ENCODE measurements at places on chromosomes 7 and 10.

GRCh38 chr7:50595491-50596102, 30.4 kb upstream of the DDC start:
- DNase-seq = no peak

DNA sequence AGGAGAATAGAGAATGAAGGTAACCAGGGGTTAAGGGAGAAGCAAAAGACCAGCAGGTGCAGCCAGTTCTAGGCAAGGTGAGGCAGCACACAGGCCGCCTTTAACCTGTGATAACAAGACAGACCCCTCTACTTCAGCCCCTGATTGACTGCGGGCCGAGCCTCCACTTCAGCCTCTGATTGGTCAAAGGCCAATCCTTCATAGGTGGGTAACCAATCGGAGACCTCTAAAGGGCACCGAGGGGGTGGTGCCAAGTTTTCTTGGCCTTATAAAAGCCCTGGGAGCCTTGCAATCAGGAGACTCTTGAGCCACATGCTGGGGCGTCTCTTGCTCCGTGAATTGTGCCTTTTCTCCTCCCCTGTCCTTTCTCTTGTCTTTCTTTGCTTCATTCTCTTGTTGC, 98.8 kb downstream of the ELFN1 start:
- DNase-seq = no peak

DNA sequence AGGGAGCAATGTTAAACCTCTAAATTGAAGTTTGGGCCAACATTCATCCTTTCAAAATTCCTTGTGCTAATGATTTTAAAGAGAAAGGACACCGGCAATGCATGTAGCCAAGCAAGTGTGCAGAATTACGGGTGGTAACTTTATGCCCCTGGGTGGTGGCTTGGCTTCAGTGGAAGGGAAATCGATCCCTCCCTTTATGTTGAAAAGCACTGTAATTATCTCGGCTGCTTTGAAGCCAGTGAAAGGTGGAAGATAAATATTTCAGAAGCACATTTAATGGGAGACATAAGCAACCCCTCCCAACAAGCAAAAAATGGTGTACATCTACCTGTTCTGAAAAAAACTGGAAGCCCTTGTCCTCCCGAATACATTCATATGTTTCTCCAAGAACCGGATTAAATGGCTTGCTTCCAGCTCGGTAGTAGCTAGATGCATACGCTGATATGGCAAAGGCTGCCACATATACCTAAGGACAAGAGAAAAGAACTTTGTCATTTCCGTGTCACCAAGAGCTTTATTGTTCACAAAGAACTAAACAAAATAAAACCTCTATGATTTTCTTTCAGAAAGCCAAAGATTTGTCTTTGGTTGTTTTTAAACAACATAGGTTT, 73.3 kb upstream of the GSDME start:
- DNase-seq = no peak

DNA sequence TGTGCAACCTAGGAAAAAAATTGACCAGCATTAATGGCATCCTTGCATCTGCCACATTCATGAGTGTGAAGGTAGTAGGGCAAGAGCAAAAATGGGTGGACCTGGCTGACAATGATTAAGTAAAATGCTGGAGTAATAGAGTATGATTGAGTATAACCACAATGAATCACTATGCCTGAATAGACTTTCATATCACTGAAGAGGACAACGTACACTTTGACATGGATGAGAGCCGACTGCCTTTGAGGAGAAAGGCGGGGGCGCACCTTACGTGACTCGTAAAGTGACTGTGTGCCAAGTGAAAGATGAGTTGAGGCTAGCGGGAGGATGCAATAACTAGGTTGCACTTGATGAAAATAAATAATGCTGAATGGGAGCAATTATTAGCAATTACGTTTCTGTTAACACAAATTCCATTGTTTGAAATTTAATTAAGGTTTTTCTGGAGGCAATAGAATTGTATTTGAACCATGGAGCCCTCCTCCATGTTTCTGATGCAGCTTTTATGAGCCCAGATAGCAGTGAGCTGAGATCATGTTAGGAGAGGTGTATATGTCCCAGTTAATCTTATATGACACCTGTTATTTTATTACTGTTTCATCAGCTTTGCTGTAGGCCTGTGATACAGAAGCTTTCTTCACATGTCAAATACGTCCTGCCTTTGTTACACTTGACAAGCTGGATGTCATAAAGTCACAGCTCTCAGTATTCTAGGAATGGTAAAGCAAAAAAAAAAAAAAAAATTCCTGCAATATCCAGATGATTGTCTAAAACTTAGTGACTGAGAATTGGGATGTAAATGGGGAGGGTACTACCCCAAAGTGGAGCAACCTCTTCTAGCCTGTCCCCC, 596.5 kb downstream of the NXPH1 start:
- DNase-seq = no peak

- no peak for DNase-seq
Observed at GRCh38 chr7:25861601-25862260, 290.3 kb upstream of the NFE2L3 start.

DNA sequence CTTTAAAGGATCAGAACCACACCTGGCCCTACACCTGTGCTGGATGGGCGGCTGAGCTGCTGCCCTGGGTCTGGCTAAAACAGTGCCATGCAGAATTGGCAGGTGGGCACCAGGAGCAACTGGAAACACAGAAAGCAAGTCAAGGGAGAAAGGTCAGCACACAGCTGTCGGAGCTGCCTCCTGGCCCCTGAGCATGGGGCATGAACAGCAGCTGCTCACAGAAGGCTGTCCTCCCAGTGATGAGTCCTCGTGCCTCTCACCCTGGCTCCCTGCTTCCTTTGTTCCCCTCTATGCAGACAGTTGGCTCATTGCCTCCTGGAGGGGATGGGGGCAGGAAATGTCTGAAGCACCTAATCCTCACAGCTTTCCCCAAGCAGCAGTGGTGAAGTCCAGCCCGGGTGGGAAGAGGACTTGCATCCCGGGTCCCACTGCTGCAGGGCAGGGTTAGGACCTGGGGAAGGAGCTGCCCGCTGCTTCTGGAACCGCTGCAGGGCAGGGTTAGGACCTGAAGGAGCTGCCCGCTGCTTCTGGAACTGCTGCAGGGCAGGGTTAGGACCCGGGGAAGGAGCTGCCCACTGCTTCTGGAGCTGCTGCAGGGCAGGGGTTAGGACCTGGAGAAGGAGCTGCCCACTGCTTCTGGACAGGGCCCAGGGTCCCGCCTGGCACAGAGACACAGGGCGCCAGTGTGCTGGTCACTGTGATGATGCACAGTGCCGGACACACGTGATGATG, 37.3 kb downstream of the VIPR2 start:
- no peak for DNase-seq

- no peak for DNase-seq
Observed at GRCh38 chr10:3853016-3853415, 68.0 kb upstream of the KLF6 start.

GRCh38 chr10:102313221-102313896, 68.0 kb downstream of the GBF1 start:
- DNase-seq = no peak

DNA sequence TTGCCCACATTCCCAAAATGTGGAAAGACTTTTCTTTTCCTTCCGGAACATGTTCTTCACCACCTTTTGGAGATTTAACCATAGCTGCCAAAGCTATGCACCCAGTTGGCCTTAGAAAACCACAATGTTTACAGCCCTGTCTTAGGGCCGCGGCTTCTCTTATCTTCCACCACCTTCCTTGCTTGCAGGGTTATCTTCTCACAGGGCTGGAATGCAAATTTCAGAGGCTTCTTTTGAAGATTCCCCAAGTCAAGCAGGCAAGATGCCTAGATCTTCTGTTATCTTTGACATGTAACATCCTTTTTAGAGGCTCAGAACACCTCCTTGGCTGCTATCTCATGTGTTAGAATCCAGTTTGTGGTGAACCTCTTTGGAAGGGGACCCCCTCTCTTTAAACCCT, 11.1 kb downstream of the KCTD7 start:
- DNase-seq = no peak

DNA sequence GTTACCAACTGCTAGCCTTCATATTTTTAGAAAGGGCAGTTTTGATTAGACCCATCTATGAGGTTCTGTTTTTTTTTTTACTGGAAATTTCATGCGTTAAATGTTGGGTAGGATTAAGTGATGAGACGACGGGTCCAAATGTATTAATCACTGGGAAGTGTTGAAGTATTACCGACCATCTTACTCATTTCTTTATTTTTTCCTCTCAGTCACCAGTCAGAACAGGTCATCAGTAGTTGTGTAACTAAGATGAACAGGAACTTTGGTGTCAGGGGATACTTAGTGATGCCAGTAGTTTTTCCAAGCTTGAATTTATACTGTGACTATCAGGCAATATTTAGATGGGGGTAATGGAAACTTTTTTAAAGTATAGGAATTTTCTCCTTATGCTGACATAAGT, 14.2 kb downstream of the TFAM start:
- no peak for DNase-seq

DNA sequence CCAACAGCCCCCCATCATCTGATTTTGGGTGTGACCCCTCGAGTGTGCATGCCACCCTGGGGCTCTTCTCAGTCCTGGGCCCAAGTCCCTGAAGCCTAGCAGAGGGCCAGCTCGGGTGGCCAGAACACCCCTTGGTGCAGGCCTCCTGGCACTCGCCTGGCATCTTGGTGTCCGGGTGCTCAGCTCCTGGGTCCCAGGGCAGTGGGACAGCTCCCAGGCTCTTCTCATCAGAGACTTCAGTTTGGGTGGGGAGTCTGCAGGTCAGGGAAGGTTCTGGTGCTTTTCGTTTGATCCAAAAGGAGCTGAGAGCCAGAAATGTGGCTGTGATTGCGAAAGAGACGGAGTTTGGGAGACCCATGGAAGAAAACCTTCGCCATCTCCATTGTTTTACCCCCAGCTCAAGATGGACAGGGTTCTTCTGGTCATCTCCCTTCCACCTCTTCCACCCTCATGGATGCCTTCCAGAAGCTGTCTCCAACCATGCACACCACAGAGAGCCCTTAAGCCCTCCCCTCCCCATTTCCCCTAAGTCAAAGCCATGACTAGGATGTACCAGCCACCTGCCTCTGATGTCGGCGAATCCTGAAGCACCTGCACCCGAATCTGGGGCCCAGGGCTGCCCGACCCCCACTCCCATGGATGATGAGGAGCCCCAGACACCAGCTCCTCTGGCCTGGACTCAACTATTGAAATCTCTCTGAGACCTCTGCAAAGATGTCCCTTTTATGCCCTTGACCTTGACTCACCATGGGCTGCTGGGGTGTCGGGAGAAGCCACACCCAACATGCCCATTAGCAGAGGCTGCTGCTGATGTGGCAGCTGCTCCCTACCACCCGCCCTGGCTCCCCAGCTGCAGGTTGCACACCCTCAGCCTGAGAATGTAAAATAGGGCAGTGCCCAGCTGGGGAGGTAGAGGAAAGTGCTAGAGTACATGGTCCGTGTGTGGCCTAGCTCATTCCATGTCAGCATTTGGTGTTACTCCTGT, 55.3 kb downstream of the ADCYAP1R1 start:
- no peak for DNase-seq

DNA sequence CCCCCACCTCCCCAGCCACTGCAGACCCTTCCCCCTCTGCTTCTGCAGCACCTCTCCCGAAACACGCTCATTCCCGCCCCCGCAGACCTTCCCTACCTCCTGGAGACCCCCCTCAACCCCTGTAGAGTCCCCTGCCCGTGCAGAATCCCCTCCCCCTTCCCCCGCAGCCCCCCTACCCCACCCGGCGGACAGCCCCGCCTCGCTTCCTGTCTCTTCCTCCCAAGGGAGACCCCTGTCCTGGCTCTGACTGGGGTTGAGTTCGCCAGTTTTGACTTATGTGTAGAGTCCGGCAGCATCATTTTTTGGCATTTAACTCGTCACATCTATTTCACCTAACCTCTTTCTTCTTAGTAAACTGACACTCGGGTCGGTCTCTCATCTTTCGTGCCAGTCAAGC, 54.0 kb downstream of the ALOX5 start:
- no peak for DNase-seq

DNA sequence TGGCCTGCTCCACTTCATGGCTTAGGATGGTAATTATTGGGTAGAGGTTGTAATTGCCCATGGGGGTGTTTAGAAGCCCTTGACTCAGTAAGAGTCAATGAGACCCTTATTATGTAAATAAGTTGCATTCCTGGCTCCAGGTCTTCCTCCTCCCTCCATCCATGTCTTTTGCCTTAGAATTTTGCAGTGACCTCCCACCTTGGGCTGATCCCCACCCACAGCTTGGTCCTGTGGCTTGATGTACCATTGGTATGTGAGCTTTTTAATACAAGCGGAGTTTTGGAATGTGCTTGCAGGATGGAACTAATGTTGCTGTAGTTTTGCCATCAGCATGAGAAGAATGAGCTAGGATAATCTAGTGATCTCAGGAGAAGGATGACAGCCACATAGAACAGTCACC, 73.2 kb upstream of the DGKI start:
- no peak for DNase-seq

DNA sequence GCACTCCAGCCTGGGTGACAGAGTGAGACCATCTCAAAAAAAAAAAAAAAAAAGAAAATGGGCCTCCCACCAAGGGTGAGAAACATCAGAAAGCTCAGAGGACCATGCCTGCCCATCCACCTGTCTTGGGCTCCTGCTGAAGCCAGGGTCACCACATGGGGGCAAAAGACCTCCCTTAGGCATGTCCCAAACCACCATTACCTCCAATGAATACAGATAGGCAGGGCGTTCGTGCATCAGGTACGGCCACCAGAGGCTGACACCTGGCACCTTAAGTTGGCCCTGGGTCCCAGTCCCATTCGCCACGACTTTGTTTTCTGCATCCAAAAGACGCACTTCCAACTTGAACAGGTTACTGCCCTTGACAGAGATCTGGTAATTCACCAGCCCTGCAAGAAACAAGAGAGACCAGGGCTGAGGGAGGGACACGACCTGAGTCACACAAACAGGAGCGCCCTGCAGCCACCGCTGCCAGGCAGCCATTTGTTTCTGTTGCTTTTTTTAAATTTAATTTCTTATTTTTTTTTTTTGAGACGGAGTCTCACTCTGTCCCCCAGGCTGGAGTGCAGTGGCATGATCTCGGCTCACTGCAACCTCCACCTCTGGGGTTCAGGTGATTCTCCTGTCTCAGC, 6.1 kb downstream of the GUSB start:
- DNase-seq = no peak

- DNase-seq = no peak
Observed at GRCh38 chr10:128044186-128044585, 82.0 kb downstream of the MKI67 start.

- DNase-seq = no peak
Observed at GRCh38 chr10:49587981-49588380, 22.1 kb upstream of the SLC18A3 start.

- DNase-seq = no peak
Observed at GRCh38 chr10:59585046-59585700, 124.5 kb downstream of the SLC16A9 start.

- no peak for DNase-seq
Observed at GRCh38 chr7:36210291-36210922, 57.4 kb downstream of the EEPD1 start.

DNA sequence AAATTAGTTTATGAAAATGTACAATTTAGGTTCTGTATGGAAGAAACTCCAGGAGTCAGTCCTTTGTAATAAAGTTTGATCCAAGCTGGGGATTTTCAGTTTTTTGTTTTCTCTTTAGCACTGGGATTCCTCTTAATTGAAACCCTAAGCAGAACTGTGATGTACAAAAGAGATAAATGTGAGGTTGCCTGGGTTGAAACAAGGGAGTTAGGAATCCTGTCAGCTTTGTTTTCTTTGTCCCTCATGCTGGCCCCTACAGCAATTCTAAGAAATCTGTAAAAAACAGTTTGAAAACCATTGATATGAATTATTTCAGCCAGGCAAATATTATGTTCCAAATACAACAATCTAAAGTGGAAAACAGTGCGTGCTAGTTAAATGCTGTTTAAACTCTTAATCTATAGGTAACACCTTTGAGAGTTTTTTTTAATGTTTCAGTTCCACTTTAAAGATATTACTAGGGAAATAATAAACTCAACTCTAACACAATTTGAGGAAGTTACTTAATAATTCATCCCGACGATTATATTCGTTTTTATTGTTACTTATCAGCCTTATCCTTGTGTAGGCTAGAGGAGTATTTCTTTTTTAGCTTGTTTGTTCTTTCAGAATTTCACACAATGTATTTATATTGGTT, 65.3 kb downstream of the SGCE start:
- no peak for DNase-seq
